Occipital lobe (tissue), 3 donors: ENCODE measurements at places on chromosomes 7 and 10.

DNA sequence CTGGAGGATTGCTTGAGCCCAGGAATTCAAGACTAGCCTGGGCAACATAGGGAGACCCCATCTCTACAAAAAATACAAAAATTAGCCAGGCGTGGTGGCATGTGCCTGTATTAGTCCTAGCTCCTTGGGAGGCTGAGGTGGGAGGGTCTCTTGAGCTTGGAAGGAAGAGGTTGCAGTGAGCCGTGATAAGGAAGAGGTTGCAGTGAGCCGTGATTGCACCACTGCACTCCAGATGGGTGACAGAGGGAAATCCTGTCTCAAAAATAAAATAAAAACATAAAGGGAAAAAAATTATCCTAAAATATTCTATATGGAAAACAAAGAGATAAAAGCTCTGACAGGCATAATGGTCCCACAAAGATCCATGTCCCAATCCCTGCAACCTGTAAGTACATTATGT, 87.9 kb upstream of the KAT6B start:
- DNase-seq = no peak

DNA sequence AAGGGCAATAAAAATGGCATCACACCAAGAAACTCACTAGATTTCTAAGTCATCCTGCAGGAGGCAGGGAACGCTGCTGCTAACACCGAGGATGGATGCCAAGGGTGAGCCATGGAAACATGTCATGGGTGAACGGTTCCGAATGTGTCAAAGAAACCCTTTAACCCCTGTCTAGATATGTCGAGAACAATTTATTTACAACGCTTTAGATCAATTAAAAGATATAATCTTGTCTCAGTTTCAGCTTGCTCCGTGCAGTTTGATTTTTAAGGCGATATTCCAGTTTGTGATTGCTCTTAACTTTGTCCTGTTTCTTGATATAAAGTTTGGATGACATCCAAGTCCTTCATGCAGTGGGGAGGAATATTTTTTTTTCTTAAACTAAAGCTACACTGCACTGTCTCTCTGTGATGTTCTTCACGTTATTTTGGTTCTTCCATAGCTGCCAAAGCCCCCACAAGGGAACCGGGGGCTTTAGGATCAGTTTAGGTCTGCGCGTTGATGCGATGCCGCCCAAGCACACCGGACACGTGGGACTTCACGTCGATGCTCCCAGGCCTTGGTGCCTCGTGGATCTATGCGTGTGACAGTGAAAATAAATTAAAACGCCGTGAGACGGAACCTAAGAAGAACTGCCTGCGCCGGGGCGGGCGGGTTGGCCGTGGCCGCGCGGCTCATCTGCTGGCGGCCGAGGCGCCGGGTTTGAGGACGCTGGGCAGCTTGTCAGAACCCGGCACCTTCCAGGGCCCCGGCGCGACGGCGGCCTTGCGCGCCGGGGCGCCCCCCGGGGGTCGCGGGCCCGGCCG, 220.3 kb downstream of the PHTF2 start:
- peak; percentile 6 for DNase-seq

- no peak for DNase-seq
These were observed 68.6 kb downstream of the GLCCI1 start for GRCh38 chr7:8037151-8037550.

DNA sequence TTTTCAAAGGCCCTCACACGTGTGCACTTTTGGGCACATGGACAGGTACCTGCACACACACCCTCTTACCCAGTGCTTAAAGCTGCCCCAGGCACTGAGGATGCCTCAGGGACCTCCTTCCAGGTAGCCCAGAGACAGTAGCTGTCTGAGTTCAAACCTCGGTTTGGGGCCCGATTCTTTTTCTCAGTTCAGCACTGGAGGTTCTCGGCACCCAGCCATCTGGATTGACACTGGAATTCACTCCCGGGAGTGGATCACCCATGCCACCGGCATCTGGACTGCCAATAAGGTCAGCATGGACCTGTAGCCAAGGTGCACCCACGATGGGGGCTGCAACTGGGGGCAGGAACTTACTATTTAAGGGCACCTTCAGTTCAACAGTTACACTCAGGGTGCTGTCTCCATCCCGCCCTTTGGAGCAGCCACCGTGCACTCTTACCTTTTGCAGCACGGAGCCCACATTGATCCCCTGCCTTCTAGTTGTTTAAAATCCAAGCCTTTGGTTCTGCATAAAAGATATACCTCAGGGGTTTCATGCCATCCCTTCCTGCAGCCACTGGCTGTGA, 17.7 kb downstream of the CPA5 start:
- DNase-seq = no peak

- DNase-seq = no peak
These were observed 21.8 kb downstream of the SEMA3C start for GRCh38 chr7:80896906-80897598.

DNA sequence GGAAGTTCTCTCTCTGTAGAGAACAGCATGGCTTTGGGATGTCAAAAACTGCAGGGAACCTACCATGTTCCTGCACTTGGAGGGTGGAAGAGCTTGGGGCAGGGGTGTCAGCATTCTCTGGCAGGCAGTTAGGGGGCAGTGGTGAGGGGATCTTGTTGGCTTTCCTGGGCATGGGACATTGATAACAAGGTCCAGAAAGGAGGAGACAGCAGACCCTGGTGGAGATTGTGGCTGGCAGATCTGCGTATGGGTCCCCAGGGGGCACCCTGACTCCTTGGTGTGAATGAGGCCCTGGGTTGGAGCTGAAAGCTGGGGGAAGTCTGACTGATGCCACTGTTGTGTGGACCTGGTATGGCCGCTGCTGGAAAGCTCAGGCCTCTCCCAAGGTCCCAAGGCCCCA, 22.9 kb upstream of the CAMK2B start:
- DNase-seq = no peak

- DNase-seq = no peak
These were observed 31.2 kb downstream of the CFAP69 start for GRCh38 chr7:90276033-90276728.

GRCh38 chr10:26567351-26567721, 129.2 kb downstream of the APBB1IP start:
- DNase-seq = no peak

- no peak for DNase-seq
These were observed 27.9 kb downstream of the BAIAP2L1 start for GRCh38 chr7:98372993-98373392.

DNA sequence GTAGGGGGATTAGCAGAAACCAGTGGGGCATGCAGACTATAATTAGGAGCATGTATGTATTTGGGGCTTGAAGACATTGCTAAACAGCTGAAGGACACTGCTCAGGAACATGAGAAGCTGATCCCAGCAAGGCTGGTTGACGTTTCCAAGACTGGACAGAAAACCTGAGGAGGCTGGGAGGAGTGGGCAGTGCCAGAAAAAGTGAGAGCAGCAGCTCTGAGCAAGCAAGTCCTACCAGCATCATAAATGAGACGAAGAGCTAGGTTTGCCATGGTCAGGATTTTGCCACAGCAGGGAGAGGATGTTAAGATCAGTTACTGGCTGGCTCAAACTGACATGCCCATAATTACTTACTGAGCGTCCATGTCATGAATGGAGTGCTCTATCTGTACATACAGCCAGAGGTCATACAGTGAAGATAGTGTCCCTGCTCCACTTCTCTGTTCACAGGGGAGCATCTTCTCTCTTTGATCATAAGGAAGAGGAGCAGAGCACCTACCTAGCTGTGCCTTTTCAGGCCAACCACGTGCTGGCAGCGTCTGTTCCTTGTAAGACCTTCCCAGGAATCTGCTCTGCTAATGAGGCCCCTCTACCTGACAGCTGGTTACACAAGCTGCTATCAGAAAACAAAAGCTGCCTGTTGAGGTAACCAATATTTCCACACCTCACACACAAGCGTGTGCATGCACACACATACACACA, 44.7 kb downstream of the PDE1C start:
- DNase-seq = no peak

GRCh38 chr7:1112109-1112508, 24.2 kb downstream of the GPER1 start:
- no peak for DNase-seq

GRCh38 chr7:117750612-117751563, 122.4 kb downstream of the CTTNBP2 start:
- DNase-seq = no peak

DNA sequence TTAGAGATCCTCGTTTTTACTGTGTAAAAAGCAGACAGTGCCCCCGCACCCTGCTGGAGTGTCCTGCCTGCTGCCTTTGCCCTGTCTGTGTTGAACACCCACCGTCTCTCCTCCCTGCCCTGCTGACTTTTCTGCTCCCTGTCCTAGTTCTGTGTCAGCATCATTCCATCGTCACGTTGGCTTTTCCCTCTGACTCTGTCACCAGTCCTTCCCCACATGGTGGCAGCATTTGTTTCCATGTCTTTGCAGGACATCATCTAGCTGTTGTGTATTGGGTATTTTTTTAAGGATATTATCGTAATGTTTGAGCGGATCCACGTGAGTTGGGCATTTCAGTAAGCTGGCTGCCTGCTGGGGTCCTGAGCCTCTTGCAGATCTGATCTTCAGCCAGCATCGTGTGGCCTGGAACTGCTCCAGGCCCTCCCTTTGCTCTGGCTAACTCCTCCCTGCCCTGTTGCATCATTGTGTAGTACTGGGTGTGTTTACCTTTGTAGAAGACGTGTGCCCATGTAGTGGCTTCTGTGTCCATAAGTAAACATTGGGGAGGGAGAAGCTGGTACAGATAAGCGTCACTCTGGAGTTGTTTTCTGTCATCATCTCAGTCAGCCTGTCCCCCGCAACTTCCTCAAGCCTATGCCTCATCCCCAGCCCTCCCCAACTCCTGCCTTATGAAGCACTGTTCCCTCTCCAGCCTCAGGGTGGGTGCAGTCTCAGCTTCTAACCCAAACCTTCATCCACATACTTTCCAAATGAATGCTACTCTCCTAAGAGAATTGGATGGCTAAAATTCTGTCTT, 44.3 kb downstream of the TRRAP start:
- no peak for DNase-seq

- no peak for DNase-seq
These were observed 2.7 kb downstream of the COG5 start for GRCh38 chr7:107560898-107561516.

- no peak for DNase-seq
These were observed 197.3 kb downstream of the PCLO start for GRCh38 chr7:82965088-82966036.

DNA sequence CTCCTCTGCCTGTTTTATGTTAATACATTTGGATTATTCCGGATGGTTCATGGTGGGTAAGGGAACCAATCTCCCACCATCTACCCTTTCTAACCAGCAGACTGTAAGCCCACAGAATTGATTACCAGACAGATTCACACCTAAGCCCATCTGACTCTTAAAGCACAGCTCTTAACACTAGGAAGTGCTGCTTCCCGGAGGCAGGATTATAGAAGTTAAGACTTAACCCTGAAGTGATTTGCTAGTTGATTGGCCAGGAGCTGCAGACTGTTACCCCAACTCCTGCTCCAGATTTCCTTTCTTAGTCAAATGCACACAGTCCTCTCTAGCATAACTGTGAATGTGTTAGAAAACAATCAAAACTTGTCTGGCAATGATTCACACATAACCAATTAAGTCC, 221.7 kb downstream of the CDK14 start:
- no peak for DNase-seq

DNA sequence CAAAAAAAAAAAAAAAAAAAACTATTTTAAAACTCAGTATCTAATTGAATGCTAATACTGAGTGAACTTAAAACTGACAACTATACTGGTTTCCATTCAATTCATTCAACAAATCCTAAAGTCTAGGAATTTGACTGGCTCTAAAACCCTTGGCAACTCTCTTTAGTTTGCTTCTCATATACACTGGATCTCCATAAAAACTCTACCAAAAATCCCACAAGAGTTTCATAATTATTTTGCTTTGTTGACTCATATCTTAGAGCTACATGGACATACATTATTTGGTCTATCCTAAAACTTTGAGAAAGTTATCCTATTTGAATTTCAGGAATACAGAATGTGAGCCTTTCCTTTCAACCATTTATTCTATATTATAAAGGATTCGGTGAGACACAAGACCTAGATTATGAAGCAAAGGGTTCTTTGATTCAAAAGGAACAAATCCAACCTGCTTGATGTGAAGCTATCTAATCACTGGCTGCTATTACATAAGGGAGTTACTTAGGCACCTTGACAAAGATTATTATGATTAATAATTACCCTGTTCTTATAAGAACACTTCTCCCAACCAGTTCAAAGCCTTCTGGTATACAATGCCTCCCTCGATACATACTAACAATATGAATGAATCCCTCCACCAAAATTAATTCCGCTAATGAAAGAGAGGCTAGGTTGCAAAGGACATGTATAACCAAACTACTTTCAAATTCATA, 15.8 kb upstream of the KMT2E start:
- DNase-seq = no peak

- no peak for DNase-seq
These were observed 22.4 kb downstream of the DNAJC12 start for GRCh38 chr10:67815571-67816059.

- DNase-seq = peak; percentile 69
These were observed 9.2 kb downstream of the ITPRIP start for GRCh38 chr10:104328896-104329710.

DNA sequence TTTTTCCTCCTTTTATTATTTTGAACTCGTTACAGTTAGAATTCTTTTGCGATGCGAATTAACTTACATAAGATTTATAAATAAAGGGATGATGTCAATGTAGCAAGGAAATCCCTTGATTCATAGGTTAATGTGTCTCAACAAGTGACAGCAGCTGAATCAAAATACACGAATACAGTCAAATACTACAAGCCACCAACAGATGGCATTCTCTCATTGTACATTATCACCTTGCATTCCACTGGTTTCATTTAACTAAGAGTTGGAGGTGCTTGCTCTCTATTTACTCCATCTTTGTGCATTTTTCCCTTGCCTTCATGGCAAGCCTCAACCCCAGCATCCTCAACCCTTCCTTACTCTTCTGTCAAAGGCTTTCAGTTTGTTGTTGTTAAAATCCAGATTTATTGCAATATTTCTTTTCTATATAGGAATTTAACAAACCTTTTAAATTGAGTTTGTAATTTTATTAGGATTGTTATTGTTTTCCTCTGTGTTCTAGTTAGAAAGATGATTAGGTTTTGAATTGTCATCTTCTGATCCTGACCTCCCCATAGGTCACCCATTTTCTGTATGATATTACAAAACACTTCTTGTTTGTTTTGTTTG, 78.3 kb downstream of the SLC25A40 start:
- no peak for DNase-seq
